ENCODE measurements at places on chromosomes 7 and 10.

GRCh38 chr10:118457824-118458428, 115.8 kb upstream of the FAM204A start:
- no peak for DNase-seq

- DNase-seq: no peak
Observed at GRCh38 chr7:99141841-99142726, 1.8 kb downstream of the SMURF1 start.

- no peak for DNase-seq
Observed at GRCh38 chr10:129949891-129950291, 14.2 kb downstream of the EBF3 start.

DNA sequence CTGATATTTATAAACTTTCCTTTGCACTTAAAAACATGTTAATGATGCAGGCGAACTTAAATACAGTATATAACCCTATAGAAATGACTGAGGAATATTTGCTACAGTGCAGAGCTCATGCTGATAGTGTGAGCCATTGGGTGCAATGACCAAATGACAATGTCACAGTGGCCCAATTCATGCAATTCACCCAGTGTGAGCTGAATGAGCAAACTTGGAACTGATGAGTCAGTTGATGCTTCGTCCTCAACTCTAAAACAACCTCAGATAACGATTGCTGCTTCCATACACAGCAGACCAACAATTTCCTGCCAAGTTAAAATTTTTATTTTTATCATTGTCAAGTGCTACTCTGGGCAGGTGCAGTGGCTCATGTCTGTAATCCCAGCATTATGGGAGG, 12.1 kb upstream of the ZC3HAV1L start:
- DNase-seq: no peak

GRCh38 chr10:45500798-45501197, 126.8 kb downstream of the ALOX5 start:
- DNase-seq: no peak

- no peak for DNase-seq
Observed at GRCh38 chr10:76284351-76284750, 852.9 kb downstream of the LRMDA start.

DNA sequence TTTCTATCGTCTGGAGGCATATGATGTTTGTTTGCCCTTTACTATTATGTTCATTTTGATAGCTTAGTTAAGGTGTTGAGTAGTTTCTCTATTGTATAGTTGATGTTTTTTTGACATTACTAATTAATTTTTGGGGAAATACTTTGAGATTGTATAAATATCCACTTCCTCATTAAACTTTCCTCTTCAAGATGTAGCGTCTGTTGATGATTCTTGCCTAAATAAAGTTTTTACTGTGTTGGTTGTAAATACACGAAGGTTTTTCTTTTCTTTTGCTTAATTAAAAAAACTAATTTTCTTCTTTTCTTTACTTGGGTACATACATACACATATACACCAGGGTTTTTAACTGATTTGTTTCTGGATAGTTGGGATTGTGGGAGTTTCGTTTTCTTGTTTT, 8.5 kb downstream of the KMT2E start:
- DNase-seq: no peak

- no peak for DNase-seq
Observed at GRCh38 chr10:43731486-43731885, 82.8 kb upstream of the ZNF32 start.

- DNase-seq: no peak
Observed at GRCh38 chr10:411603-412002, 276.3 kb downstream of the ZMYND11 start.

DNA sequence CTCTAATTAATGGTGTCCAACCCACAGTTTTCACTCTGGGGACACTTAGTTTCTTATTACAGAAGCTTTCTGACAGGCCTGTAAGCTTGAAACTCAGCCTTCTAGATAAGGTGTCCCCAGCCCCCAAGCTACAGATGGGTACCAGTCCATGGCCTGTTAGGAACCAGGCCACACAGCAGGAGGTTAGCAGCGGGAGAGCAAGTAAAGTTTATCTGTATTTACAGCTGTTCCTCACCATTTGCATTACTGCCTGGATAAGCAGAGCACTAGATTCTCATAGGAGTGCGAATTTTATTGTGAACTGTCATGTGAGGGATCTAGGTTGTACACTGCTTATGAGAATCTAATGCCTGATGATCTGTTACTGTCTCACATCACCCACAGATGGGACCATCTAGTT, 93.7 kb downstream of the TMEM26 start:
- no peak for DNase-seq

DNA sequence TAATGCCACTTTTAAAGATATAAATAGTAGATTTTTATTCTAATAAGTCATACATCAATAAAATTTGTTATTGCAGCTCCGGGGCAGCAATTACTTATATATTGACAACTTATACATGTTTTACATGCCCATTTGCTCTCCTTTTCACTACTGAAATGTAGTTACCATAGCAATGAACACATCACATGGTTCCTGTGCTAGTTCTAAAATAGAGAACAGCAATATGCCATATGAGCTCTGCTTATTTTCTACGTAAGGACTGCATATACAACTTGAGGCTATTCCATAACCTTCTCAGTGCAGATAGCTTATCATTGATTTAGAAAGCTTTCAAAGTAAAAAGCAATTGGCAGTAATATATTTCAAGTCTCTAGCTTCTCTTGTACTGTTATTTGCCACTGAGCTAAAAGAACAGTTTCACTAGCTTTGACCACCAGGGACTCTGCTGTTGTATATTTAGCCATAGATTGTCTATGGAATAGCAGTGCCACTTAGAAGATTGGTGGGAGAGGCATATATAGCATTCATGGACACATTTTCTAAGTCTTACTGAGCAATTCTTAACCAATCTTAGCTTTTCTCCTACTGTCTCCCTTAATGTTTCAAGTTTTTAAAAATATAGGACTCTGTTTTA, 270.2 kb upstream of the KAT6B start:
- DNase-seq: no peak

DNA sequence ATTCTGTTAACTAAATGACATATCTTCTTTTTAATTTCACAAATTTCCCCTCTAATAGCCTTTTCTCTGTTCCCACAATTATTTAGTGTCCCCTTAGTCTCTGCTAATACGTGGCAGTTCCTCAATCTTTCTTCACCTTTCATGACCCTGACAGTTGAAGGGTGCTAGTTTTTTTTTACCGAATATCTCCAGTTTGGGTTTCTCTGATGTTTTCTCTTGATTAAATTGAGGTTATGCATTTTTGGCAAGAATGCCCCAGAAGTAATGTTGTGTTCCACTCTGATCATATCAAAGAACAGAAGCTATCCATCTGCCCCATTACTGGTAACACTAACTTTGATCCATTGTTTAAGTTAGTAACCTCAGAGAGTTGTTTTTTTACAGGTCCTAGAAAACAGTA, 133.6 kb upstream of the ASAH2 start:
- no peak for DNase-seq

DNA sequence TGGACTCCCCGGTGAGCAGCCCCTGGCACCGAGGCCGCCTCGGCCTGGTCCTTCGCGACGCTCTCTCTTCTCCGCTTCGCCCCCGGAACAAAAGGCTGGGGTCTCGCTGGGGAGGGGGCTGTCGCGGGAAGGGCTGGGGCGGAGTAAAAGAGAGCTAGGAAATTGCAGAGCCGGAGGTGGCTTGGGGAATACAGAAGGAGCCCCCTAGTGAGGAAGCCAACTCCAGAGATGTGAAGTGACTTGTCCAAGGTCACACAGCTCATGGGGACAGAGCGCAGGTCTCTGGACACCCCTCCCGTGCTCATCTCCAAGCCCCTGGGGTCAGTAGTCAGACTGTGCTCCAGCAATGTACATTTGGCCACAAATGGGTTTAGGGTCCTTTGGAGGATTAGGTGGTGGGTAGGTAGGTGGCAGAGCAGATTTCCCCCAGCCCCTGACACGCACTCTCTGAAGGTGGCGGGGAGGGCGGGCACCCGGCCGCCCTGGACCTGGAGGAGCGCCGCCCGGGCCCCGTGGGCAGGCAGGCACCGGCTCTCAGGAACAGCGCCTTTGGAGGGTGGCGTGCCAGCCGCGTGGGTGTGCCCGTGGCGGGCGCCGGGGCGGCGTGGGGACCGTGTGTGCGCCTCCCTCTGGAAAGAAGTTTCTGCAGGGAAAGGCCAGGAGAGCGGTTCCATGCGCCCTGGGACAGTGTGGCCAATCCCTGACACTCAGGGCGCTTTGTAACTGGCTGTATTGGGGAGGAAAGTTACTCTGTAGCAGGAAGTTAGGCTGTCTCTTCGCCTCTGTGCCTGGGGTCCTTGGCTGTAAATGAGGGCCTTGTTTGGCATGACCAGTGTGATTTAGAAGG, 910 bp downstream of the WIPF3 start:
- no peak for DNase-seq

DNA sequence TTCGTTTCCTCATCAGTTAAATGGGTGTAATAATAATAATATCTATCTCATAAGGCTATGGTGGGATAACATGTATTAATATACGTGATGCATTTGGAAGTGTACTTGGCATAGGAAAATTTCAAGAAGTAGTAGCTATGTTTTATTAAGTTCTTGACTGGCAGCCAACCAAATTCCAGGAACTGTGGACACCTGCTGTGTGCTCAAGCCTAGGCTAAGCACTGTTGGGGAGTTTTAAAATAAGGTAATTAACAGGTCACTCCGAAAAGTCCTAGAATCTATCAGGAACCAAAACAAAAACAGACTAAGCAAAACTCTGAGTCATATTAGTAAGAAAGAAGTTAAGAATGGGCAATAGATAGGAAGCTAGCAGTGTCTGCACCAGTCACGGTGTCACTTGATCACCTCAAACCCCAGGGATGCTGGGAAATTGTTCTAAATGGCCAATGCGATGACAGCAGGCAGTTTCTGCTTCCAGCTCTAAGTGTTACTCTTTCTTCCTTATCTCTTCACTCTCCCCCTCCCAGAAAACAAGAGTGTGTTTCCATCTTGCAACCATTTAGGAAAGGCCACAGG, 92.0 kb upstream of the GDF10 start:
- DNase-seq: no peak

DNA sequence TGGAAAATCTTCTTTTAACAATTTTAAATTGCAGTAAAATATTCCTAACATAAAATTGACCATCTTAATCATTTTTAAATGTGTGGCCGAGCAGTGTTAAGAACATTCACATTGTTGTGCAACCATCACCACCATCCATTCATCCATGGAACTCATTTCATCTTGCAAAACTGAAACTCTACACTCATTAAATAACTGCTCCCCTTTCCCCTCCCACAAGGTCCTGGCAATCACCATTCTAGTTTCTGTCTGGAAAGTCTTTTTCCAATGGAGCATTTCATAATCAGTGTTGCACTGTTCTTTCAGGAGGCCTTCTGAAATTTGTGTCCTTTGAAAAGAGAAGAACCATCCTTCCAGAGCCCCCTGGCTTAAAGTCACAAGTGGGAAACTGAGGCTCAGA, 233.1 kb downstream of the PLXNA4 start:
- no peak for DNase-seq

GRCh38 chr7:127957886-127958285, 73.4 kb downstream of the LRRC4 start:
- no peak for DNase-seq

- DNase-seq: no peak
Observed at GRCh38 chr7:2934211-2934731, 90.2 kb upstream of the GNA12 start.

DNA sequence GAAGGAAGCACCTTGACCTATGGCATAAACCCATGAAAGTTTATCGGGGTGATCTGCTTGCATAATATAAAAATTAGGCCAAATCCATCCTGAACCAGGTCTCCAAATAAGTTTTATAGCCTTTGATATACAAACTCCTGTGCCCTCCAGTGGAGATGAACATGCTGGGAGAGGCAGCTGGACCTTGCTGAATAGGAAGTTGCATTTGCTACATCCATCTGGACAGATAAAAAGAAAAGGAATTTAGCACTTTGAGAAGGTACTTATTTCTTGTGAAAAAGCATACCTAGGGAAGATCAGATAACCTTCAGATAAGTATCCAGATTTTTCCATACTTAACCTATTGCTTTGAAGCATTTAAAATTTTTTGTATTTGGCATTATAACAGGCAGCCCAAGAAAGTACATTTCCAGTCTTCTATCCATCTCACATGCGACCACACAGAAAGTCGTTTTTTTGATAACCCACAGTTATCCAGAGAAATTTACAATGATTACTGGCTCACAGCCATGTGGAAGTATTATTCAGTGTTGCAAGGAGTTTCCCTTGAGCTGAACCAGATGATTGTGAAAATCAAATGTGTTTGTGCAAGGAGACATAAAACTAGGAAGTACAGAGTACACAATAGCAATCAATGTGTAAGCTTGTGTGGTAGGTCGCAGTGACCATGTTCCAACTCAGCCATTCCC, 124.4 kb upstream of the STK17A start:
- DNase-seq: no peak

GRCh38 chr7:28729281-28729680, 228.8 kb downstream of the TRIL start:
- no peak for DNase-seq

DNA sequence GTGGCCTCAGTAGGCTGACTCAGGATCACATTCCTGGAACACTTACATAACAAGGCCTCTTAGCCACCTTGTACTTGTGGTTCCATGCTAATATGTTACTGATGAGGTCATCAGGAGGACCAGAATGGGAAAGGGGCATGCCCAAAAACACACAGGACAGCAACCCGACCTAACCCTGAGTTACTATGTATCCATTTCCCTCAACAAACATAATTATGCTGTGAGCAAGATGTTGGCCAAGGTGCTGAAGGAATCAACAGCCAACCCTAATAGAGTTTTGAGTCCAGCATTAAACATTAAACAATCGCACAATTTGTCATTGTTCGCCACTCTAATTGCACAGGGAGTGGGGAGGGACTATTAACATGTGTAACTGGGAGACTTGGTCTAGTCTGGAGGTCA, 129.4 kb downstream of the PLPP4 start:
- no peak for DNase-seq

DNA sequence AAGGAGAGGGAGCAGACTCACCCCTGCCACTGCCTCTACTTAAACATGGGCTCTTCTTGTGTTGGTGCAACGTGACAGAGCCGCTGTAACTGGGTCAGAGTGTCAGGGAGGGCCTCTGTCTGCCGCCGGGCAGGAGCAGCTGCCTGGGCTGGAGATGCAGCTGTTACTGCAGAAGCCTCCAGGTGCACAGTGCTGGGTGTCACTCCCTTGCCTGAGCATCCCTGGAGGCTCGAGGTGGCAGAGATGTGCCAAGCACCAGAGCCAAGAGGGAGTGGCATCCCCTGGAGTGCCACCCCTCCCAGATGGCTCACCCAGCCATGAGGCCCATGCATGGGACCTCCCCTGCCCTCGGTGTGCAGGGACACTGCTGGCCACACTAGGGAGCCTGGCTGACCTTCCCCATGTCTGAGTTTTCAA, 145.7 kb downstream of the PRPF18 start:
- no peak for DNase-seq

DNA sequence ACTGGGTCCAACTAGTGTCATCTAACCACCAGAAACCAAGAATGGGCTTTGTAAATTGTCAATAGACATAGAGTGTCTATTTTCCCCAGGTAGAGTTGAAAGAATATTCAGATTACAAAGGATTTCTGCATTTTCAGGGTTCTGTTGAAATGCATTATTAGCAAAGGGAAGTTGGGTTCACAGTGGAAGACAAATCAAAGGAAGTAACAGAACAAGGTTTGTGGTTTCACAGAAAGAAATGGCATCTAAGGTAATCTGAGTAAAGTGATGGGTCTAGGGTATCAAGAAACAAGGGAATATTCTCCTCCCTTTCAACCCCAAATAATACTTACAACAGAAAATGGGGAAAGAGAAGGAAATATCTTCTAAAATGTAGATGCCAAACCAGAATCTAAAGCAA, 25.8 kb downstream of the CEP41 start:
- DNase-seq: no peak

Data from GF-D8 (cell line).